Dermis blood vessel endothelial cell (primary cell): ENCODE measurements at places on chromosomes 13 and 19. TPM values are rescaled to one million over a fixed set of nuclear protein-coding genes. Genes with fewer than 3 reads are reported as not detected.

The ADAMTS10 gene
- total RNA-seq: 4.8 and 13.8 TPM in 2 replicates

The KCNRG gene
- 4.0 and 12.4 TPM in 2 replicates for total RNA-seq

The GRK1 gene
- total RNA-seq: not detected in 2 replicates

DNA sequence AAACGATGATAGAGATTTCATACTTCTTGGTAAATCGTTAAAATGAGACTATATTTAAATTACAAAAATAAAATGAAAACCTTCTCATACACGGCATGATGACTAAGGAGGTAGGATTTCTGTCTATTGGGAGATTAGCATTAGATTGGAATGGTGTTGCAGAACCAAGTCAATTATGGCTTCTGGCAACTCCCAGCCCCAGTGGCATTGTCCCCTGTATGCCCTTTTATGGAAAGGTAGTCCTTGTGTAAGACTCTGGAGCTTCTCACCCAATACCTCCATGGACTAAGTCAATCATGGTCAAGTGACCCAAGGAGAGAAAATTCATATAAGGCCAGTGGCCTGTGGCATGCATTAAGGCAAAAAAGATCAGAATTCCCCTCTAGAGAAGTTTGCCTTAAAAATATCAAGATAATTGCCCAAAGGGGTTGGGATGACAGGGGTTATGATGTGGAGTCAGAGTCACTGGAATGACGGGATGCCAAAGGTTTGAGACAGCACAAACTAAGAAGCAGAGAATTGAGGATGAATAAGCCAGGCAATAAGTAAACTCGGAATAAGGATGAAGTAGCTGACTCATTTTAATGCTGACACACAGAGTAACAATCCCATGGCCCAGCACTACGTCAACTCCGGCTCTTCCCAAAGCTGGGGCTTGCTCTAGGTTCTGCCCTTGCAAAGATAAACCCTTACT, 57.8 kb upstream of the POSTN start:
- DNase-seq: peak; percentile 58

DNA sequence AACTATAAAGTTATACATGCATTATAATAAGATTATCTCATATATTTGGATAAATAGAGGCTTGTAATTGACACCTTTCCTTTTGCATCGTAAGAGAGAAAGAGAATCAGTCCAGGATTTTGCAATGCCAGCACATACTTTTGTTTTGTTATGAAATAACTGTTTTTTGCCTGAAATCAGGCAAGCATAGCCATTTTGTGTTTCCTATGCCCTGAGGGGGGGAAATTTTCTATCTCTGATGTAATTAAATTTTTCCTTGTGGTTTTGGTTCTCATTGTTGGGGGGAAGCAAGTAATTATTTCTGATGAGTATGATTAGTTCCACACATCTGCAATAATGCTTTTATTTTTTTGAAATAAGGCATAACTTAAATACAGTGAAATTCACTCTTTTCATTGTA, 229.4 kb downstream of the NDFIP2 start:
- no peak for DNase-seq

DNA sequence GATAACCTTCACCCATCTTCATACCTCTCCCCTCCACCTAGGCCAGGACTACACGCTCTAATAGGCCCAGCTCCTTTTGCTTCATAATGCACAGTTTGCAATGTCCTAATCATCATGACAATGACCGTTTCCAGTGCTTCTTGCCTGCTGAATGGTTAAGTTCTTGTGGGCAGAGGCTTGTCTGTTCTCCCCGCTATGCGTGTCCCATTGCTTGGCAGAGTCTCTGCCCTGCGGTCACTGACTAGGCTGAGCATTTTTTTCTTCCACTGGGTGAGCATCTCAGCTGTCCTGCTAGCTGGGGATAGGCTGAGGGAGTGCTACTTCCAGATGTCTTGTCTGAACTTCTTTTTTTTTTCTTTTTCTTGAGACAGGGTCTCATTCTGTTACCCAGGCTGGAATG, 314.7 kb downstream of the UQCRFS1 start:
- no peak for DNase-seq

DNA sequence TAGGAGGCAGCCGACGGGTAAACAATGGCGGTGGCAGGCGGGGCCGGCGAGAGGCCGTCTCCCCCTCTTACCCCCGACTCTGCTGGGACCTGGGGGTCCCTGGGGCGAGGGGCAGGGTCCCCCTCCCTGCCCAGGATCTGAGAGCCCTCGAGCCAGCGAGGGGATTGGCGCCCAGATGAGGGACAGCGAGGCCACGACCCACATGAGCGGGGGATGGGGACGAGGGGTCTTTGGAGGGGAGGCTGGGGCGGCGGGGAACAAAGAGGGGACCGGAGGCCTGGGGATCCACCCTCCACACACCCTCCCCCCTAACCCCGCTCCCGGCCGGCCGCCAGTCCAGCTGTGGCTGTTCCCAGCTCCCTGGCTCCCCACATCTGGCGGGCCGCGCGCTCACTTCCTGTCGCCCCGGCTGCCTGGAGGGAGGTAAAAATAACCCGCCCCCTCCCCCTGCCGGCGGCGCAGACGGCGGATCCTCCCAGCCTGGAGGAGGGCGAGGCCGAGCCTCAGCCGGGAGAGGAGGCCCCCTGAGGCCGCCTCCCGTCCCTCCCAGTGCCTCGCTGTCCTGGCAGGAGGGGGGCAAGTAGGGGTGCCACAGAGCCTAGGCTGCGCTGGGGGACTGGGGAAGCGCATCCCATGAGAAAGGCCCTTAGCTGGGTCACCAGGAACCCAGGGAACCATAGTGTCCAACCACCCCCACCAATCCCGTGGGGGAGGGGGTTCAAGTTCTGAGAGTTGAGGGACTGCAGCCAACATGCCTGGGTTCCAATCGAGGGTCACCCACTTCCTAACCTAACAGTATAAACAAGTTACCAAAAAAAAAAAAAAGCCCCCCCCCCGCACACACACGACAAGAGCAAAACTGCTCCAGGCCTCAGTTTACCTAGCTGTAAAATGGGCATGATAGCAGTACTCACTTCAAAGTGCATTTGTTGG, 29.3 kb upstream of the NANOS3 start:
- peak; percentile 92 for DNase-seq

DNA sequence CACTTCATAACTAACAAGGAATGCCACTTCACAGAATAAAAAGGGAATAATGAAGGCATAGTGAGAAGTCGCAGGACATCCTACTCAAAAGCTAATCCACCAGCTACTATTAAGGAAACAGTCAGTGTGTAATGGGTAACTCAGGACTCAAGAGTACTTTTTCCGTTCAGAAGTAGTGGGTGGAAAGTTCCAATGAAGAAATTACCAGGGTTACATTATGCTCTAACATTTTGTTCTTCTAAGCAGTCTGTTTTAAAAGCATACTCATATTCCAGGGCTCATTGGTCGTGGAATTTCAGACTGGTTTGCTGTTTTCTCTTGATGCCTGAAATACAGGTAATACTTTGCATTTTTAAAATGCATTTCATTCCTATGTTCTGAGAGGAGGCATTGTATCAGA, 222.4 kb upstream of the IRS2 start:
- DNase-seq: no peak

DNA sequence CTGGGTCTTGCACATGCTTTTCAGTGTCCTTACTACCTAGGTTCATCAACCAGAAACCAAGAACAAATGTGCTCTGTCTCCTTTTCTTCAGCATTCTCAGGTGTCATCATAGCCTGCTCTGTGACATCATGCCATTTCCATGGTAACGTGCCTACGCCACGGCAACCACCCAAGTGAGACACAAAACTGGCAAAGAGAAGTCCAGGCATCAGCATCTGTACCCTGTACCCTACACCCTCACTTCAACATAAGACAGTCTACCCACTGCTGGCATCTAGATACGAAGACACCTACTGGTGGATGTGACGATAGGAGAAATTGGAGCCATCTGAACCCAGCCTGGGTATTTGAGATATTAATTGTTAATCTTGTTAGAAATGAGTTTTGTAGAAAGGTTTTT, 13.3 kb downstream of the ZC3H4 start:
- no peak for DNase-seq

DNA sequence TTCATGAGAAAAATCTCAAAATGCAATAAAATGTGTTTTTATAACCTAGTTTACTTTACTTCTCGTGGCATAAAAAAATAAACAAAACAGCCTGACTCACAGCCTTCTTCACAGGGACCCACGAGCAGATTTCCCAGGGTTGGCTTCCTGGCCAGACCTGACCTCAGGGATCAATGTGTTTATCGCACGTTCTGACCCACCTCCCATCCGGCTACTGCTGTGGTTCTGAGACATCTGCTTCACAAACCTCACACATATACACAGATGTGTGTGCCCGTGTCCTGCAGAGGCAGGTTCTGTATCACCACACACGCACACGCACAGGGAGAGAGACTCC, 118.3 kb downstream of the COL4A2 start:
- peak; percentile 91 for DNase-seq

GRCh38 chr19:1110809-1111640, 7.2 kb downstream of the GPX4 start:
- DNase-seq: no peak

GRCh38 chr13:21573920-21574712, 29.9 kb downstream of the MICU2 start:
- no peak for DNase-seq

DNA sequence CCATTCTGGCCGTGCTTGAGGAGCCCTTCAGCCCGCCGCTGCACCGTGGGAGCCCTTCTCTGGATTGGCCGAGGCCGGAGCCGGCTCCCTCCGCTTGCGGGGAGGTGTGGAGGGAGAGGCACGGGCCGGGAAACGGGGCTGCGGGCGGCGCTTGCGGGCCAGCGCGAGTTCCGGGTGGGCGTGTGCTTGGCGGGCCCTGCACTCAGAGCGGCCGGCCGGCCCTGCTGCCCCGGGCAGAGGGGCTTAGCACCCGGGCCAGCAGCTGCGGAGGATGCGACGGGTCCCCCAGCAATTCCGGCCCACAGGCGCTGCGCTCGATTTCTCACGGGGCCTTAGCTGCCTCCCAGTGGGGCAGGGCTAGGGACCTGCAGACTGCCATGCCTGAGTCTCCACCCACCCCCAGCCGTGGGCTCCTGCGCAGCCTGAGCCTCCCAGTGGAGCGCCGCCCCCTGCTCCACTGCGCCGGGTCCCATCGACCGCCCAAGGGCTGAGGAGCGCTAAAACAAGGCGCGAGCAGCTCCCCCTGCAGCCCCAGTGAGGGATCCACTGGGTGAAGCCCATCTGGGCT, 76.5 kb downstream of the PCDH20 start:
- DNase-seq: no peak

DNA sequence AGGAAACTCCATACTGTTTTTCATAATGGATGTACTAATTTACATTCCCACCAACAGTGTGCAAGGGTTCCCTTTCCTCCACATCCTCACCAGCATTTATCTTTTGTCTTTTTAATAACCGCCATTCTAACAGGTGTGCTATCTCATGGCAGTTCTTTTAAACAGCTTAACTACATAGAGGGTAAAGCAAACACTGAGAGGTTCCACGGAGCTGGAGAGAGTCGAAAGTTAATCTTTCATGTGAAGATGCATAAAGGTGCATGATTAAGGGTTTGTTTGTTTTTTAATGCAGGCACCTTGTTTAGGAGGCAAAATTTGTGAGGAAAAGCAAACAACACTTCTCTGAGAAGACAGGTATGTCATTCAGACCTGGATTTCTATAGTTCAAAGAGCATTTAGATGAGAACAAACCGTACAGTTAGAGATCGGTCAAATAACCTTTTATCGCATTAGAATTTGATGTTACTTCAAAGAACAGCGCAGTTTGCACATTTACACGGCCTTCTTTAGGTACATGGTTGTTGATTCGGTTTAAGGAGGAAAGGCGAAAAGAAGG, 193.9 kb downstream of the RBM26 start:
- no peak for DNase-seq

DNA sequence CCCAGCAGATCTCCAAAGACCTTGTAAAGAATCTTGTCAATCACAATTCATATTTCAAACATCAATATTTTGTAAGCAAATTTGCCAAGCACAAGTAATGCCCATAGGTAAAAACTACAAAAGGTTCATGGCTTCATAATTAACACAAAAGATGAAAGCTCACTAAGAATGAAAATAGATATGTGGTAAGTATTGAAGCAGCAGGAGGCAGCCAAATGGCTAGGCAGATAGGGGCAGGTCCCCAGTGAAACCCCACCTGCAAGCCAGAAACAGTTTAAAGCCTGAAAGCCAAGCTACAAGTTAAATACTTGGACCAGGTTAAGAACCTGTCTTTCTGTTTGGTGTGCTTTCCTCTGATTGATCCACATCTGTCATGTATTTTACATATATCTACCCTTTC, 942.6 kb upstream of the SPRY2 start:
- no peak for DNase-seq

DNA sequence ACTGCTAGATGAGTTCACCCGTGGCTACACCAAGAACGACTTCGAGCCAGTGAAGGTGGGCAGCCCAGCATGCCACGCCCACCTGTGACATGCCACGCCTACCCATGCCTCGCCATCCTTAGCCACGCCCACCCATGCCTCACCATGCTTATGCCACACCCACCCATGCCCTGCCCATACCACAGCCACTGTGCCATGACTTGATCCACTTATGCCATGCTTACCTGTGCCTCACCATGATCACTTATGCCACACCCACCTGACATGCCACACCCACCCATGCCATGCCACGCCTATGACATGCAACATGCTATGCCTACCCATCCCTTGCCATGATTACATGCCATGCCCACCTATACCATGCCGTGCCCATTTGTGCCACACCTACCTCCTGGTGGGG, 12.9 kb upstream of the USE1 start:
- DNase-seq: no peak

- DNase-seq: no peak
These were observed 39.4 kb downstream of the RFX2 start for GRCh38 chr19:6070720-6071485.

DNA sequence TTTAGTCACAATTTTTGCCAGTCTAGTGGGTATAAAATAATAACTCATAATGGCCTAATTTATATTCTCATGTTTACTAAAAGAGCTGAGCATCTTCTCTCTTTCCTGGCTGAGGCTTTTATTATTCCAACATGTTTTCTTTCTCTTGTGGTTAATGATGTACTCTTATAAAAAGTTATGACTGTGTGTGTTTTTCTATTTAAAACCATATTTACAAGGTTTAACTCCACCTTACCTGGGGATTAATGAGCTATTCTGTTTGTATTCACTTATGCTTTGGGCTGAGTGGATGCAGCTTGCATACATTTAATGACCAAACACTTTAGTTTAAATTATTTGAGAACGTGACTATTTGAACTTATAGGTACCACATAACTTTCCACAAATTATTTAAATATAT, 1365.7 kb upstream of the SLC10A2 start:
- no peak for DNase-seq

DNA sequence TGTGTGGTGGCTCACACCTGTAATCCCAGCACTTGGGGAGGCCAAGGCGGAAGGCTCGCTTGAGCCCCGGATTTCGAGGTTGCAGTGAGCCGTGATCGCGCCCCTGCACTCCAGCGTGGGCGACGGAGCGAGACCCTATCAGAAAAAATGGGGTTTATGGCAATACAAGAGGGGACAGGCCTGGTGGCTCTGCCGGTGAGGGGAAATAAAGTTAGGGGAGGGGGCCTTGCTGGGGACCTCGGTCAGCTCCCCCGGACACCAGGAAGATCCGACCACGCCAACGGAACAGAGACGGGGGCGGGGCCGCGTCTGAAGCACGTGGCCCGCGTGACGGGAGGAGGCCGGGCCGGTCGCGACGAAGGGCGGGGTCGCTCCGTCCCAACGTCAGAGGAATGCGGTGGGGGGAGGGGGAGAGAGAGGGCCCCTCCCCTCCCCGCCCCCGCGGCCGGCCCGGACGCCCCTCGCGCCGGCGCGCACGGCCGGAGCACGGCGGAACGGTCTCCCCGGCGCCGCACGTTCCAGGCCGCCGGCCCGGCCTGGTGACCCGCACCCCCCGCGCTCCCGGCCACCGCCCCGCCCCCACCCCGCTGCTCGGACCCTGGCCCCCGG, 1.9 kb upstream of the HNRNPL start:
- peak; percentile 94 for DNase-seq

- no peak for DNase-seq
These were observed 3.8 kb downstream of the ZNF555 start for GRCh38 chr19:2845107-2845506.
